ENCODE measurements at places on chromosomes 16 and 17. TPM values are rescaled to one million over a fixed set of nuclear protein-coding genes. Genes with fewer than 3 reads are reported as not detected.

MPO gene
- total RNA-seq = 14.1 TPM

TBC1D28 gene
- not detected for total RNA-seq

HOXB9 gene
- total RNA-seq = not detected

EFCAB5 gene
- total RNA-seq = 1.3 TPM

AATK gene
- total RNA-seq = 19.9 TPM

All from camera-type eye (tissue), 1 donor.